Large intestine (tissue), 12 donors: ENCODE measurements at places on chromosomes 4 and X.

DNA sequence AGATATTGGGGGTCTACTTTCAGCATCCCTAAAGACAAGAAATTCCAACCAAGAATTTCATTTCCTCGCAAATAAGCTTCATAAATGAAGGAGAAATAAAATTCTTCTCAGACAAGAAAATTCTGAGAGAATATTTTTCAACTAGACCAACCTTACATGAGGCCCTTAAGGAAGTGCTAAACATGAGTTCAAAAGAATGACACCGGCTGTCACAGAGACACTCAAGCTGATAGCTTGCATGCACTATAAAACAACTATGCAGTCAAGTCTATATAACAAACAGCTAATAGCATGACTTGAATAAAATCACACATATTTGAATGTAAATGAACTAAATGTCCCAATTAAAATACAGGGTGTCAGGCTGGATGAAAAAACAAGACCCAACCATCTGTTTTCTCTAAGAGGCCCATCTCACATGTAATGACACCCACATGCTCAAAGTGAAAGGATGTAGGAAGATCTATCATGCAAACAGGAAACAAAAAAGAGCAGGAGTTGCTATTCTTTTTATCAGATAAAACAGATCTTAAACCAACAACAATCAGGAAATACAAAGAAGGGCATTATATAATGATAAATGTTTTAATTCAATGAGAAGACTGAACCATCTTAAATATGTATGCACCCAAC lies 27.2 kb downstream of the FAAH2 start:
- no peak for DNase-seq

GRCh38 chr4:103032574-103032973 lies 13.1 kb upstream of the SLC9B1 start:
- peak; percentile 29 for DNase-seq

DNA sequence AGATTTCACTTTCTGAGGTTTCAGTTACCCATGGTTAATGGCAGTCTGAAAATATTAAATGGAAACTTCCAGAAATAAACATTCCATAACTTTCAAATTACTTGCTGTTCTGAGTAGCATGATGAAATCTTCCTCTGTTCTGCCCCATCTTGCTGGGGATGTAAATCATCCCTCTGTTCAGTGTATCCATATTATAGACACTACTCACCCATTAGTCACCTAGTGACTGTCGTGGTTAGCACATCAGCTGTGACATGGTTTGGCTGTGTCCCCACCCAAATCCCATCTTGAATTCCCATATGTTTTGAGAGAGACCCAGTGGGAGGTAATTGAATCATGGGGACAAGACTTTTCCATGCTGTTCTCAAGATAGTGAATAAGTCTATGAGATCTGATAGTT lies 125.5 kb upstream of the GIMD1 start:
- no peak for DNase-seq

- DNase-seq: no peak
Measured at GRCh38 chrX:10157032-10157341, 212 bp downstream of the CLCN4 start.

DNA sequence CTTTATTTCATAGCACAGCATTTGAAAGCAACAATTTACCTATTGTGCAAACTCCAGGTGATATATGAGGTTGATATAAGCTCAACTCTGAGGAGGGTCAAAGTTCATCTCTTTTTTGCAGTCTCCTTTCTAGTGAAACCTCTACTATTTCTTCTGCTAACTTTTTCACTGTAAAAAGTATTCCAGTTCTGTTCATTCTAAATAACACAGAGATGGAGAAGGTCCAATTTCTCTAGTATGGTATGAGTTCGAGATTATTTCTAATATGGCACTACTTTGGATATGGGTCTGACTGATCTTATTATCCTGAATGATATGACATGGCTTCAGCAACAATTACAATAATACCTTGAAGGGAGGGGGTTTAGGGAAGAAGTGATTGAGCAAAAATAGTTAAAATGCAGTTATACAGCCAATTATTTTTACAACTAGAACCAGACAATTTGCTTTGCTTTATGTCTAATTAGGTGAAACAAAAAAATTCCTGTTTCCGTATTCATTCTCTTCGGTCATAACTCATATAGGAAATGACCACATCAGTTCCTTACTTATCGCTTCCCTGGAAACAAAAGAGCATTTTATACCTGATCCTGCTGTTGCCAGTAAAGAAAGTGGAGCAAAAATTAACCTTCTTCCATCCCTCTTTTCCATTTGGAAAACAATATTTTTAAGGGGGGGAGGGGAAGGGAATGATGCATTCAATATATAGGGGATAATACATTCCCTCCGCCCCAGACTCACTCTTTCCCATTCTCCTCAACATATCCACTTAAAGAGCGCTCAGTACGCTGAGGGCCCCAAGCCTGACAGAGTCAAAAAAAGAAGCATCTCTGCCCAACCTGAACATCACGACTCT lies 1.0 kb downstream of the TBC1D9 start:
- peak; percentile 46 for DNase-seq

- DNase-seq: peak; percentile 37
Measured at GRCh38 chr4:76311896-76312331, 5.4 kb downstream of the STBD1 start.

DNA sequence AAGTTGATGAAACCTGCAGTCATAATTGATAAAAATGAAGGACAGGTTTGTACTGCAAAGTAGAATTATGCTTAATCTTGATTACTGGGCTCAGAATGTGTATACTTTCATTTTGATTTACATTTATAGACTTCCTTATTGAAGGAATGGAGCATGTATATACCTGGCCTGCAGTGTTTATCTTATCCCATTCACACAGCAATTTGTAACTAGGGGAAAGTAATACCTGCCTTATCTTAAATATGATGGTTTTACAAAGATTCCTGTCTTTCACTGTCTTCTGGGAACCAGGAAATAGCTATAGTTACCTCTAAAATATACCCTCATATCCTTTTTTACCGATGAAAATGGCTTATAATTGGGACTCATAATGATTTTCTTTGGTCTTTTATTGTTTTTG lies 29.7 kb downstream of the ADD1 start:
- DNase-seq: peak; percentile 66

DNA sequence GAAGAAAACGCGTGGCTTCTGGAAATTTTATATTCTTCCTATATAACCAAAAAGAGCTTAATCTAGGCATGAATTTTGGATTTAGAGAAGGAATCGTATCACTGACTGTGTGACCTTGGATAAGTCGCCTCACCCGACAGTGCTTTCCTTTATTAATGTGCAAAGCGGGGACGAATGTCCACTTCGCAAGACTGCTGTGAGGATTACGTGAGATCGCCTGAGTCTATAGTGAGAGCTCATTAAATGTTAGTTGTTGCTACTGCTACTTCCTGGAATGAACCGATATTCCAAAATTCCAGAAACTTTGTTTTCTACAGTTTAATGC lies 448 bp upstream of the TBC1D8B start:
- no peak for DNase-seq

GRCh38 chrX:19541196-19541595 lies 25.9 kb upstream of the MAP3K15 start:
- DNase-seq: no peak

DNA sequence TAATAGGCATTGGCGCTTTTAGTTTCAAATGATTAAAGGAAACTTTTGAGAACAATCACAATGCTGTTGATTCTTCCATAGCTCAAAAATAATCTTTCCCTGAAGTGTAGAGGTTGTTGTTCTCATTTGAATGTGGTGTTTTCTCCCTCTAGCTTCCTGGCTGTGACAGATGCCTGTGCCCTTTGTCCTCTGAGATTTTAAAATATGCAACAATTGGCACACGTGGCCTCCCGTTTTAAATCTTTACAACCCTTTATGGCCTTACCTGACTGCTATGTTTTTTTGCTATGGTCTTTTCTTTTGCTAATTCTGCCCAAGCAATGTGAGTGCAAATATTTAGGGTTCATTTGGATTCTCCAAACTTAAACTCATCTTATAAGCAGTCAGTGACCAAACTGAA lies 22.9 kb upstream of the CASK start:
- DNase-seq: peak; percentile 60

GRCh38 chr4:10283761-10284160 lies 167.2 kb upstream of the WDR1 start:
- DNase-seq: no peak

- no peak for DNase-seq
Measured at GRCh38 chrX:47175588-47175980, 18.0 kb upstream of the UBA1 start.

GRCh38 chrX:134365904-134366303 lies 94.1 kb upstream of the HPRT1 start:
- no peak for DNase-seq

DNA sequence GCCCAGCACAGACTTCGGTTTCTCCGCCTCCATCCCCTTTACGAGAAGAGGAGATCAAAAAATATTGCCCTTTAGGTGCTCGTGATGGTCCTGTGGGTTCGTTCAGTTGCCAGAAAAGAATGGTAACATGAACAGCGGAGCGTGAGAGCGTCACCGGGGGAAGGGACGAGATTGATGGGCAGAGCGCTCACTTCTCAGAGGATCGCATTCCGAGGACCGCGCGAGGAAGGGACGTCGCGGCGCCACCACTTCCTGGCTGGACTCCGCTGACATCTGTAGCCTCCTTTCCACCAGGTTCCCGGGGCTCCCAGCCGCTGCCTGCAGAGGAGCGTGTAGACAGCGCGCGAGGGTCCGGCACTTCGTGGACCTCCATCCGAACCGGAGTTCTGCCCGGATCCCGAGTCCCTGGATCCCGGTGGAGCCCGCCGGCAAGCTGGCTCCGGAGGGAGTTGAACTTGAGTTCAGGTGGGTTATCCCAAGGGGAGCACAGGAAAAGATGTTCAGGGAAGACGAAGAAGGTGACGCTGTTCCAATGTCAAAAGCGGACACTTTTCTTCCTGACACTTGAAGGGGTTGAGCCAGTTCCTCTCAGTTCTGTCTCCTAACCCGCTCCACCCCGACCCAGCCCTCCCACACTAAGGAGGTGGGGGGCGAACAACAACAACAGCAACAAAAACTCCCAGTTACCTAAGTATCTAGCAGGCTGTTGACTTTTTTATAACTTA lies 484 bp downstream of the GALNTL6 start:
- DNase-seq: no peak

DNA sequence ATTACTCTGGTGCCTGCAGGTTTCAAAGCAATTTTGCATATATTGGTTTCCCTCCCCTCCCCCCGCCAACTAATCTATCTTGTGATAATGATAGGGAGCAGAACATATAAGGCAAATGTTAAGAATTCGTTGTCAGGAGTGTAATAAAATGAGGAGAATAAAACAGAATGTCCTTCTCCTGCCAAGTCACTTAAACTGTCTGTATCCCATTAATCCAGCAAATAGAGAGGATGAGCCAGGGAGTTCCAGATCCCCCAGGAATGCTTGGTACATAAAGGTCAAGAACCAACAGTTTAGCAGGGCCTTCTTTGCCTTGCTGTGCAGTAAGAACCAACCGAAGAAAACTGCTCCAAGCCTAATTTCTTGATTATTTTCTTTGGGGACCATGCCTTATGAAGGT lies 141.4 kb downstream of the AMELX start:
- no peak for DNase-seq

DNA sequence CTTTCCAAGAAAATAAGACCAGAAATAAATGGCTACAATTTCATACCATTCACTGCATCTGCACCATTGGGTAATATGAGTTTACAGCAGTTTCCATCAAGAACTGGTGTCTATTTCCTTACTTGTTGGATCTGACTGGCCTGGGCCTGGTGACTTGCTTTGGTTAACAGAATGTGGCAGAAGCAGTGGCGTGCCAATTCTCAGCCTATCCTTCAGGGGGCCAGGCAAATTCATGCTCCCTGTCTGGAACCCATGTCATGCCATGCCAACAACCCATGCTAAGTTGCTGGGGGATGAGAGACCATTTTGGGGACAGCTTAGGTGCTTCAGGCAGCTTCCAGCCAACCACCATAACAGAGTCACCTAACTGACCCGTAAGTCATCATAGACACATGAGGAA lies 656.7 kb downstream of the SPOCK3 start:
- no peak for DNase-seq

GRCh38 chr4:15158406-15159091 lies 156.3 kb downstream of the CPEB2 start:
- DNase-seq: no peak

GRCh38 chr4:152045807-152046571 lies 285.2 kb upstream of the GATB start:
- DNase-seq: peak; percentile 77

GRCh38 chr4:103853146-103853545 lies 133.4 kb upstream of the TACR3 start:
- DNase-seq: no peak

- no peak for DNase-seq
Measured at GRCh38 chrX:133715715-133716114, 269.7 kb downstream of the GPC3 start.

- DNase-seq: no peak
Measured at GRCh38 chrX:153769865-153770600, 6.0 kb downstream of the PLXNB3 start.

- DNase-seq: no peak
Measured at GRCh38 chr4:179465131-179465797, 2023.0 kb upstream of the AGA start.

GRCh38 chrX:46838974-46839480 lies 2.2 kb downstream of the RP2 start:
- no peak for DNase-seq

GRCh38 chr4:10121568-10122208 lies 5.1 kb upstream of the WDR1 start:
- peak; percentile 91 for DNase-seq

DNA sequence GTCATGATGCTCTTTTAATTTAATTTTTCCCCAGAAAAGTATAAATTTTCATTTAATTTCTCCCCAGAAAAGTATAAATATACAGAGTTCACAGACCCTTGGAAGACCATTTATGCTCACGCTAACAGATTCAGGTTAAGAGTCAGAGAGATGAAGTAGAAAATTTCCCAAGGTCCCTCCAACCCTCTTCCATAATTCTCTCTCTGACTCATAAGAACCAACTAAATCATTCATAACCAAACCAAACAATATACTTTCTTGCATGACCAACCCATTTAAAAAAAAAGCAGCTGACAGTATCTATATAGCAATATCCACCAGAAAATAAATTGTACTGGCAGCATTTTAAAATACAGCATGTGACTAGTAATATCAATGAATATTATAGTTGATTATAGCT lies 3.9 kb downstream of the KLHL8 start:
- DNase-seq: no peak

DNA sequence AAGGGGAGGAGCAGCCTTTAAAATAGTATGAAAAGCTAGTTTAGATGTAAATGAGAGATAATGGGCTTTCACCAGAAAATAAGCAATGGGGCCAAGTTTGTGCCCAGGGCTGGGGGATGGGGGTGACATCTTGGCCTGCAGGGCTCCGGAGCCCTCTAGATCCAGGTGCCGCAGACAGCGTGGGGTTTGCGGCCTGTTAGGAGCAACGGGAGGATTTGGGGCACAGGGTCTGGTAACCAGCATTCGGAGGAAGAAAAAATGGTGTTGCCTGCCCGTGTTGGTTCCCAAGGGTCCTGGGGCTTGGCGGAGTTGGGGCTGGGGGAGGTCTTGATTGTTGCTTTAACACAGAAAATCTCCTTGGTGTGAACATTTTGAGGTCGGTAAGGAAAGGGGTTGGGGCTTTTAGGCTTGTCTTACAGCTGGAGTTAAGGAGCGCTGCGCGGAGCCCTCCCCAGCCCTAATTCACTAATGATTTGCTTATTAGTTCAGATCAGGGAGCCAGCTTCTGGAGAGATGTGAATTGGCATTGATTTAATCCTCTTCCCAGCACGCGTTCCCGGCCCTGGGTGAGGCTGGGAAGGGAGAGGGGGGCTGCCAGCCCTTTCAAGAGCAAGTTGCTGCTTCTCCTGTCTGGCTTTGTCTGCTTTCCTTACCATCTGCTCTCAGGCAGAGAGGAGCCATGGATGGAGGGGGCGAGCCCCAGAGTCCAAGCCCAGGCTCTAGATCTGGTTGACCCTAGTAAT lies 443.4 kb downstream of the BCOR start:
- no peak for DNase-seq
